ENCODE measurements at places on chromosomes 5 and 9. TPM values are rescaled to one million over a fixed set of nuclear protein-coding genes. Genes with fewer than 3 reads are reported as not detected.

- no peak for DNase-seq
Measured at GRCh38 chr9:137369911-137370764, 52.8 kb downstream of the EXD3 start.

GRCh38 chr9:101372327-101373118, 12.3 kb downstream of the BAAT start:
- no peak for DNase-seq

Gene CEMIP2
- 4.7 TPM for total RNA-seq

- DNase-seq, result no peak
Measured at GRCh38 chr5:178699681-178700253, 30.7 kb downstream of the ZNF354A start.

Gene TPRN
- total RNA-seq, result 30.9 TPM

Gene ANKDD1B
- 0.18 TPM for total RNA-seq

- DNase-seq, result no peak
Measured at GRCh38 chr9:79154806-79155205, 417.0 kb upstream of the TLE4 start.

DNA sequence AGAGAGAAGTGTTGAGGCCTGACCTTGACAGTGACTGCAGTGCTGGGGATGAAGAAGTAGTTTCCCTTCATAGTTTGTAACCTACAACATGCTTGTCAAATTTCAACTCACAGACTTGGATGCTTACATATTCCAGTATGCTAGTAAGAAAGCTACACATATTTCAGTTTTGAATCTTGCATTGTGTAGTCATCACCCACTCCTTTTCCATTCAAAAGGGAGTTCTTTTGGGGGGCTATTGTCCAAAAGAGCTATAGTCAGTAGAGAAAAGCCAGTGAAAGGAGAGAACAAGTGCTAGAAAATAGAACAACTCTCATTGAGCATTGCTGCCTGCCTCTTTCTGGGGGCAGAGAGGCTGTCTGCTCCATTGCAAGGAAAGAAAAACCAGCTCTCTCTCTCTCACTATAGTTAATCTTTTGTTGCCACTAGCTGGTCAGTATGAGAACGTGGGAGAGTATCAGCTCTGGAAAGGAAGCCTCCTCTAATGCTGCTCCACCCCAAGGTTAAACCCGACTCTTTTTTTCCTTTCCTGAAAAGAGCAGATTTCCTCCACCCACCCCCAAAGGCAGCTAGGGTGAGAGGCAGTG, 7.3 kb downstream of the ASTN2 start:
- no peak for DNase-seq

Gene FAM120A
- 96.2 TPM for total RNA-seq

Gene CCDC192
- total RNA-seq, result not detected

Gene ARAP3
- total RNA-seq, result 17.2 TPM

Gene TAF11L11
- total RNA-seq, result not detected

DNA sequence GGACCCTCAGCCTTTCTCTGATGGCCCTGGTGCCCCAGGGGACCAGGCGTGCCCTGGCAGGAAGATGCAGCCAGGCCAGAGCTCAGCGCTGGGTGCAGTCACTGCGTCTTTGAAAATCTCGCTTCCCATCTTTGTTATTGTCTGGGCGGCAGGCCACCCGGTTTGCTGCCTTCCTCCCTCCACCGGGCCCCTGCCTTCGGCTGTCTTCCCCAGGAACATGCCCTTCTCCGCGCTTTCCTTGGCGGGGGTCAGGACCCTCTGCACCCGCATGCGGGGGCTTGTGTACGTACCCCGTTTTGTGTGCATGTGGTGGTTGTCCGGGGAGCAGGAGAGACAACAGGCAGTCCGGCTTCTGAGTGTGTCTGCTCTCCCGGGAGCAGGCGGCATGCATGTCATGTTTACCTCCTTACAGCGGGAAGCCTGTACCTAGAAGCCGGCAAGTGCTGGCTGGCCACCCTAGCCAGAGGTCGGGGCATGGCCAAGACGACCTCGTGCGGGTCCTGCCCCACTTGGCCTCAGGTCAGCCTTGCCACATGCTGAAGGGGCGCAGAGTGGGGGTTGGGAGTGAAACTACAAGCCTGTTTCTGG, 49.5 kb downstream of the DAB2IP start:
- peak; percentile 53 for DNase-seq

DNA sequence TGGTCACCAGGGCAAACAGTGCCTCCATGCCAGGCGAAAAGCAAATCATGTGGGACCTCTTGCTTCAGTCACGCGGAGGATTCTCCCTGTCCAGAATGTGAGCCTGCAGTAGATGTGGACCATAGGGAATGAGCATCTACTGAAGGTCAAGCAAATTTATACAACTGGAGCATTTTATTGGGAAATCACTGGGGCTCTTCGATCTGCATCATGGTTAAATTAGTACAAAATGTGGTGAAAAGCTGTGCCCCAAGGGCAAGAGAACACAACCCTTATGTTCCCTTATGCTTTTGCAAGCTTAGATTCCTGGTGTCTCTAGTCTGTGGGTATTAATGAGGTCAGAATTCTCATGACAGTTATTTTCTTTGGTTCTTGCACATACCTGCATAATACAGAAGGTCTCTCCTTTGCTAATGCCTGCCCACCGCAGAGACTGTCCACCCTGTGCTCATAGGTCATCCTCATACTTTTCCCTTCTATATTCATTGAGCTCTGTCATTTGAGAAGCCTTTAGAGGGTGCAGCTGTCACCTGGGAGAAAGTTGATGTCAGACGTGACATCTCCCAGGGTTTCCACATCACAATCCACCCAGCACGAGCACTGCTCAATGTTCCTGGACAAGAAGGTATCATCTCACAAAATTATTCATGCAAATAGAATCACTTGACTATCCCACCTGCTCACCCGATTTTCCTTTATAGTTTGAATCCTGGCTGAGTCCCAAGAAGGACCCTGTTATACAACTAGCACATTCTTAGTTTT, 111.7 kb downstream of the NXNL2 start:
- DNase-seq, result no peak

Gene LIFR
- total RNA-seq, result 45.2 TPM

GRCh38 chr5:16410338-16410737, 55.3 kb downstream of the ZNF622 start:
- DNase-seq, result no peak

All from heart right ventricle (tissue), 16 donors.